ENCODE measurements at places on chromosomes 1 and 21.

GRCh38 chr1:155247667-155248553 is 7.4 kb downstream of the ENTREP3 start:
- DNase-seq, result no peak

DNA sequence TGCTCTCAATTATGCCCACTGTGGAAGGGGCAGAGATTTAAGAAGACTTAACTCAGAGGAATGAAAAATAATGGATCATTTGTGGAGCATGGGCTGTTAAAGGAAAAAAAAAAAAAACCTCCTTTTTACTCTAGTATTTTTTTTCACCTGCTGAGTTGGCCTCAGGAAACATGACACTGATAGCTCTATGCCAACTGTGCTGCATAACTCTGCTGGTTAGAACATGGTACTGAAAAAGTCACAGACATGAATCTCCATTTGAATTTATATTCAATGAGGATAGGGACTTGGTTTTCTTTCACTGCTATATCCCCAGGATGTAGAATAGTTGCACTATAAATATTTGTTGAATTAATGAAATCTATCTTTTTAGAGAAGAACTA is 86.1 kb upstream of the KIAA0040 start:
- no peak for DNase-seq

- no peak for DNase-seq
Measured at GRCh38 chr1:185337246-185337645, 20.2 kb upstream of the IVNS1ABP start.

GRCh38 chr1:212067787-212068186 is 32.2 kb downstream of the DTL start:
- DNase-seq, result no peak

GRCh38 chr1:209768354-209768774 is 12.5 kb downstream of the TRAF3IP3 start:
- DNase-seq, result no peak

DNA sequence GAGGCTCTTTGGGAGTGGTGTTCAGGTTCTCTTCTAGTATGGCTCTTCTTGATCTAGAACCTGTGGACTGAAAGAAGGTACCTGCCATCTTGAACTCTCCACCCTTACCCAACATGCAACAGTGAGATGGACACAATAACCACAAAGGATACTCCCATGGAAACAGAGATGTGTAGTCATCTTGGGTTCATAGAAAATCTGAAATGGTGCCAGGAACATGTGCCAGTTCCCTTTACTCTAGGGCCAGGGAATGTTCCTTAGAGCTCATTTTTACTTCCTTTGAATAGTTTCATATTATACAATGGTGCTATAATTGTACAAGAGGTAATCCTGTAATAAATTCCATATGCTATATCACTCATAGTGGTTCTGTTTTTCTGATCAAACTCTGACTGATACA is 13.2 kb upstream of the SCYL3 start:
- no peak for DNase-seq

DNA sequence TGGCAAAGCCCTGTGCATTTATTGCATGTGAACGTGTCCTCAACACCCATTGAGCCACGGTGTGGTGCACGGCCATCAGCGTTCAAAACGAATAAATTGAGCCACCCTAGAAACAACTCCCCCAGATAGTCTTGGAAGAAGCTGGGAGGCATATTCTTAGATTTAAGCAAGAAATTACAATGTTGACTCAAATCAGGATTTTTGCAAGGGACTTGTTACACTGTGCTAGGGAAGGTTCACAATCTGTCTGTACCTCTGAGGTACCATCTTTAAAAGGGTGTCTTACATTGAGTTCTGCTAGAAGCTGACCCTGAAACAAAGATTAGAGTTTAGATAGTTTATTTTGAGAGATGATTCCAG is 16.2 kb downstream of the CD247 start:
- DNase-seq, result no peak

- no peak for DNase-seq
Measured at GRCh38 chr1:39751595-39751994, 12.9 kb downstream of the PPIE start.

- no peak for DNase-seq
Measured at GRCh38 chr1:226697151-226697928, 41.7 kb downstream of the ITPKB start.

DNA sequence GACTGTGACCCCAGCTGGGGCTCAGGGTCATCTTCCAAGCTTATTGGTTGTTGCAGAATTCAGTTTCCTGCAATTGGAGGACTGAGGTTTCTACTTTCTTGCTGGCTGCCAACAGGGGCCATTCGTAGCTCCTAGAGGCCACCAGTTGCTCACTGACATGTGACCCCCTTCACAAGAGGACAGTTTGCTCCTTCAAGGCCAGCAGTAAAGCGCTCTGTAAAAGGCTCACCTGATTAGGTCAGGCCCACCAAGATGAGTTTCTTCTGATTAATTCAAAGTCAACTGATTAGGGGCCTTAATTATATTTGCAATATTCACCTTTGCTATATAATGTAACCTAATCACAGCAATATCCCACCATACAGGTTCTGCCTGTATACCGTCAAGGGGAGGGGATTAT is 68.9 kb downstream of the SLC9A1 start:
- no peak for DNase-seq

- no peak for DNase-seq
Measured at GRCh38 chr1:60763741-60764140, 318.6 kb upstream of the NFIA start.

DNA sequence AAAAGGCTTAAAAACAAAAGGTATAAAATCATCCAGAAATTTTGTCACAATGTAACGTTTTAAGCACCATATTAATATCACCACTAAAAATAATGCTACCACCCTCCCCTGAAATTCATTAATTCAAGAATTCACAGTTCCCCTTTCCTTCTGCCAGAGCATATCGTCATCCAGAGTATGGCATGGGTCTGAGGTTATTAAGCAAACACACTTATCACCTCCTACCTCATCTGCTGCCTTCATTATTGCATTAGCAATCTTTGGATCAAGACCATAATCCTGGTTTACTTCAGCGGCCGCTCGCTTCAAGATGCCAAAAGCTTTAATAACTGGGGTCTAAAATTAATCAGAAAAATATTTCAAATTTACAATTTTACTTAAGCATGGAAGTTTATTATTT is 6.2 kb downstream of the FH start:
- DNase-seq, result no peak

GRCh38 chr21:39312112-39313041 is 1.1 kb downstream of the BRWD1 start:
- DNase-seq, result peak; percentile 95

GRCh38 chr21:33802481-33802880 is 113.1 kb downstream of the ATP5PO start:
- DNase-seq, result no peak

GRCh38 chr1:117537291-117537920 is 68.4 kb upstream of the TENT5C start:
- DNase-seq, result no peak

- no peak for DNase-seq
Measured at GRCh38 chr1:43354936-43355335, 3.8 kb upstream of the CDC20 start.

GRCh38 chr1:226034482-226034881 is 28.0 kb upstream of the H3-3A start:
- no peak for DNase-seq

GRCh38 chr1:234675572-234675971 is 65.6 kb upstream of the IRF2BP2 start:
- no peak for DNase-seq

- DNase-seq, result peak; percentile 64
Measured at GRCh38 chr1:199774433-199775089, 252.9 kb upstream of the NR5A2 start.

GRCh38 chr1:2356401-2356800 is 35.0 kb downstream of the MORN1 start:
- DNase-seq, result no peak

- DNase-seq, result no peak
Measured at GRCh38 chr21:44051462-44051941, 39.4 kb downstream of the TRAPPC10 start.

GRCh38 chr1:29983321-29983720 is 740.1 kb downstream of the MATN1 start:
- DNase-seq, result no peak

DNA sequence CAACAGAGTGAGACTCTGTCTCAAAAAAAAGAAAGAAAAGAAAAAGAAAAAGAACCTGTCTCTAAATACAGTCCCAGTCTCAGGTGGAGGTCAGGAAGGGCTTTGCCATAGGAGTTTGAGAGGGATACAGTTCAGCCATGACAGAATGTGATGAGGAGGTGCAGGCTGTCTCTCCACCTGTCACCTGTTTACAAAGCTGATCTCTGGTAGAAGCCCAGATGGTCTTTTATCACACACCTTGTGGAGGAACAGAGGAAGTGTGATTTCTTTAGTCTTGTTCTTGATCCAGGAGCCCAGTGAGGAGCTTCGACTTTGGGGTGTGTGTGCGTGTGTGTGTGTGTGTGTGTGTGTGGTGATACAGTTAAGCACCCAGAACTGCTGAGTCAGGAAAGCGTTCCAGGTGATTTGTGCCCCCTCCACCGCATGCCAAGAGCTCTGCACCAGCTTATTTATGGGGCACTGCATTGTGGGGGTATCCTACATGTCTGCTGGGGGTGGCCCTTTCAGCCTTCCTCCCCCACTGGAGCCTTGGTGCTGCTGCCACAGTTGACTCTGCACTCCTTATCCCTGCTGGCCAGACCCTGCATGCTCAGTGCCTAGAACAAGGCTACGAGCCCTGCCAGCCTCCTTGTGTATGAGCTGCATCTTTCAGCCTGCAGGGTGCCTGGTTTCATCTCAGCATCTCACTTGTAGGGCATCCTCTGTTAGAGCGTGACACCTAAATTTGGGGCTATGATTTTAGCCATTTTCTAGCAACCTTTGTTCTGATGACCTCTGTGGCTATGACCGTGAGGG is 19.3 kb downstream of the DOP1B start:
- DNase-seq, result no peak

GRCh38 chr1:10623686-10624145 is 149.0 kb downstream of the PEX14 start:
- DNase-seq, result no peak

GRCh38 chr1:208691012-208691411 is 446.8 kb upstream of the PLXNA2 start:
- DNase-seq, result no peak

DNA sequence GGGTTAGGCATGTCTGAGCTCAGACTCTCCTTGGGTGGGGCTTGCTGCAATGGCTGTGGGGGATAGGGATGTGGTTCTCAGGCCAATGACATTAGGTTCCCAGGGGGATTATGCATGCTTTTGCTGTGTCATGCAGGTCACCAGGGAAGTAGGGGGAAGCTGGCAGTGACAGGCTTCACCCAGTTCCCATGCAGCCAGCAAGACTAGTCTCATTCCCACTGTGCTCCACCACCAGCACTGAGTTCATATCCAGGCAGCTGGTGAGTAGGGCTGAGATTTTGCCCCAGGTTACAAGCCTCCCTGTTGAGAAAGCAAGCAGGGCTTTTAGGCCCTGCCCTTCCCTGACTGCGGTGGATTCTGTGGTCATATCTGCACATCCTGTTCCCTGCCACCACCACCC is 32.1 kb upstream of the PLA2G5 start:
- DNase-seq, result no peak

- DNase-seq, result peak; percentile 16
Measured at GRCh38 chr1:7771823-7772299, 765 bp downstream of the VAMP3 start.

DNA sequence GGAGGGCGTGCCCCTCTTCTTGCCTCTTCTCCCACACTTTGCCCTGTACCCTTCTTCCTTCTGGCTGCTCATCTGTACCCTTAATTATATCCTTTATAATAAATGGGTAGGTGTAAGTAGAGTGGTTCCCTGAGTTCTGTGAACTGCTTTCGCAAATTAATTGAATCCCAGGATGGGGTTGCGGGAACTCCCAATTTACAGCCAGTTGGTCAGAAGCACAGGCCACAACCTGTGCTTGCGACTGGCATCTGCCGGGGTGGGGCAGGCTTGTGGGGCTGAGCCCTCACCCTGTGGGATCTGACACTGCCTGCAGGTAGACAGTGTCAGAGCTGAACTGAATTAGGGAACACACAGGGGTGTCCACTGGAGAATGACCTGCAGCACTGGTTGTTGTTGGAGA is 244.9 kb downstream of the KCNJ6 start:
- no peak for DNase-seq

- DNase-seq, result no peak
Measured at GRCh38 chr1:41355356-41355755, 5.9 kb upstream of the FOXO6 start.

DNA sequence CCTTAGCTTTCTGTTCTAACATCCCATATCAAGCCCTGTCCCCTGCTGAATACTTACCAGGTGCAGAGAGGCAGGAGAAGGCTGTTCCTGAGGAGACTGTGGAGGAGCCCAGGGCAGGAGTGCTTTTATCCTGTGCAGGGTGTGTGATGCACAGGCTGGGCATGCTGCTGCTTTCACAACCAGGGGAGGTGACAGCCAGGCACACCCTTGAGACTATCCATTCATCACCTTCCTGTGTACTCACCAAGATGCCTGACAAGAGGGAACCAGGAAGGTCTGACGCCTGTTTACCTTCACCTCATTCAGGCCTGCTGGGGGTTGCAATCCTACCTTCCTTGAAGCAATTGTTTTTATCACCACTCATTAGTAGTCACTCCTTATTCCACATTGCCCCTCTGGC is at the start of gene LCE3E:
Gene LCE3E, minus strand, starts transcription at position 100 of the 400 bp plus-strand sequence. CDS start 572 bp downstream, outside the sequence.
- no peak for DNase-seq

DNA sequence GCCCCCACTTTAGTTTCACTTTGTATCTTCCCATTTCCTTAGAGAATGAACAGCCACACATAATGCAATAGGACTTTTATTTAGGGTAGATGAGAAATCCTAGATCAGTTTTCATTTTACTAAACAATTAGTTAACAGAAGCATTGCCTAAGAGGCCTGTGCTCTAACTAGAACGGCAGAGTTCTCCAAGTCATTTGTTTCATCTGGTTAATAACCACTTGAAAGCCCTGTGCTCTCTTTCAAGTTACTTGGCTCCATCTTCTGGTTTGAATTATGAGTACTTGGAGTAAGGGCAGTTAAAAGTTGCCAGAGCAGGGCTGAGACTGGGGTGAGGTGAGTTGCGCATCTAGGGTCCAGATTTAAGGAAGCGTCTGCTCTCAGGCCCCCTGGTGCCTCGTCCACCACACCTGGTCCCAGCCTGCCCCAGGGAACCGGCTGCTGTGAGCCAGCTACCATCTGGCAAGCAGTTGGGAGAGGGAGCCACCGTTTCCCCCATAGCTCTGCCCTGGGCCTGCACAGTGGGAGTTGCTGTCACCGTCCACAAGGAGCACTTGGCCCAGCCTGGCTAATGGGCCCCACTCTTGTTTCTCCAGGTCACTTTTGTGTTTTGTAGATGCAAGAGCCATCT is 18.1 kb upstream of the SLC44A3 start:
- peak; percentile 21 for DNase-seq
